ENCODE measurements at places on chromosomes 13 and 19.

DNA sequence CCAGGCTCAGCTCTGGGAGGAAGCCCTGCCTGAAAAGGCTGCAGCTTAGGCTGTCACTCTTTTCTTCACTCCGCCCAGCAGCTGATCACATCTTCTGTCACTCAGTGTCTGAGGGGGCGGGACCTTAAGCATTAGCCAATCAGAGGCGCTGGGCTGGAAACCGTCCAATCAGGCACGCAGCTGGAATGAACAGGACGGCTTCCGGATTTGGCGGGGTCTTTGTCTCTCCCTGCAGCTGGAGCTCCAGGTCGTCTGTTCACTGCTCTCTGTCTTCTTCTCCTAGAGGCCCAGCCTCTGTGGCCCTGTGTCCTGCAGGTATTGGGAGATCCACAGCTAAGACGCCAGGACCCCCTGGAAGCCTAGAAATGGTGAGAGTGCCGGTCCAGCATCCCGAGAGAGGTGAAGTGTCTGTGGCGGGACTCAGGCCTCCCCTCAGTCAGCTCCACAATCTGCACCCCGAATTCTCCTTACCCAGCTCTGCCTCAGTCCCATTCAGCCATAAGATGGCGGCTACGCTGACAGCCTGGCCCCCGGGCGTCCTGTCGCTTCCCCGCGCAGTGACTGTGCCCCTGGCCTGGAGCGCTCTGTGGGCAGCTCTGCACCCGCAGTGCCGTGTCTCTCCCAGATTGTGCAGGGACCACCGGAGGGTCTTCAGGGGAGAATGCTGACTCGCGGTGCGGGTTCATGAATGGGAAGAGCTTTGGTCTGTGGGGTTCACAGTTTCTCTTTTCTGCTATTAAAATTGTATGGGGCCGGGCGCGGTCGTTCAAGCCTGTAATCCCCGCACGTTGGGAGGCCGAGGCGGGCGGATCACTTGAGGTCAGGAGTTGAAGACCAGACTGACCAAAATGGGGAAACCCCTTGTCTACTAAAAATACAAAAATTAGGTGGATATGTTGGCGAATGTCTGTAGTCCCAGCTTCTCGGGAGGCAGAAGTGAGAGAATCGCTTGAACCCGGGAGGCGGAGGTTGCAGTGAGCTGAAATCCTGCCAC is at the start of gene ZNF66:
ZNF66 (plus strand) TSS at position 222 of the 994 bp plus-strand sequence; CDS start at position 366, 144 bp downstream.
- peak; percentile 97 for DNase-seq

DNA sequence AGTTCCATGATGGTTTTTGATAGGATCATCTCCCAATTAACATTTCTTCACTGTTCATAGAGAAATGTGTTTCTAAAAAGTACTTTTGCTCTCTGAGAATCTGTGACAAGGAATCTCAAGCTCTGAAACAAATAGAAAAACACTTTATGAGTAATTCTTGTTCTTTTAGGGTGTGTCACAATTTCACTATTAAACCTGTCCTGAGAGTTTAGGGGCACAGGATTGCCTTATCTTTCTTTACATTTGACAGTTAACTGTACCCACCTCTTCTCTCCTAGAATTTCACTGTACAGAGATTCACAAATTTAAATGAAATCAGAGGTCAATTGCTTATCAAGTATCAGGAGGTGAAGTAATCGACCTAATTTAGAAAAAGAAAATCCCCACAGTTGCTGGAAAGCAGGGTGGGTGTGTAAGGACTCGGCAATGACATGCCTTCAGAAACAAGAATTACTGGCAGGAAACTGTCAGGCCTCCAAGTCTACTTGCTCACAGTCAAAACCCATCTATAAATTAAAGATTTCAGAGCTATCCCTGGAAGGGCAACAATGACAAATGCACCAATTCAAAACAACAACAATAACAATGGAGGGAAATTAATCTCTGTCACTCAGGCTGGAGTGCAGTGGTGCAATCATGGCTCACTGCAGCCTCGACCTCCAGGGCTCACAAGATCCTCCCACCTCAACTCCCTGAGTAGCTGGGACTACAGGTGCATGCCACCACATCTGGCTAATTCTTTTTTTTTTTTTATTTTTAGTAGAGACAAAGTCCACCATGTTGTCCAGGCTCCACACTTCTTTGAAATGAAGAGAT is 250.2 kb downstream of the ABCC4 start:
- no peak for DNase-seq

- peak; percentile 13 for DNase-seq
Measured at GRCh38 chr13:112690283-112690929, 568 bp downstream of the ATP11A start.

DNA sequence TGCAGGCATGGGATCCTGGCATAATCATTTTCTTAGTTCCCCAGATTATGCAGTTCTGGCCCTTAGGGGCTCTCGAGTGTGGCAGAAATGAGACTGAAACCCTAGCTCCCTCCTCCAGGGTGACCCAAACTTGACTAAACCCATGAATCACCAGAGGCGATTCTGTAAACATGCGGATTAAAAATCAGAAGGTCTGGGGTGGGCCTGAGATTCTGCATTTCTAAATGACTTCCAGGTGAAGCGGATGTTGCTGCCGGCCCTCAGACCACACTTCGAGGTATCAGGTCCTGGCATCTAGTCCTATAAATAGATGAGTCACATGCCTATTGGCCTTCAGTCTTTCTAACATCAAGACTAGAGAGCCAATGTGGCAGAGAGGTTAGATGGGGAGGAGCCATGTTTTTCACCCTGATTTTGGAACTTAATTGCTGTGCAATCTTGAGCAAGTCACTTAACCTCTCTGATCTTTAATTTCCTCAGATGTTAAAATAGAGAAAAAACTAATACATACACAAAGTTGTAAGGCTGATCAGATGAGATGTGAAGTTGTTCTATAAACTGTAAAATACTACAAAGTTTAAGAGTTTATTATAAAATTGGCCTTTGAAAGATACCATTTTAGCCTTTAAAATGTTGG is 431.2 kb downstream of the FOXO1 start:
- DNase-seq = no peak

DNA sequence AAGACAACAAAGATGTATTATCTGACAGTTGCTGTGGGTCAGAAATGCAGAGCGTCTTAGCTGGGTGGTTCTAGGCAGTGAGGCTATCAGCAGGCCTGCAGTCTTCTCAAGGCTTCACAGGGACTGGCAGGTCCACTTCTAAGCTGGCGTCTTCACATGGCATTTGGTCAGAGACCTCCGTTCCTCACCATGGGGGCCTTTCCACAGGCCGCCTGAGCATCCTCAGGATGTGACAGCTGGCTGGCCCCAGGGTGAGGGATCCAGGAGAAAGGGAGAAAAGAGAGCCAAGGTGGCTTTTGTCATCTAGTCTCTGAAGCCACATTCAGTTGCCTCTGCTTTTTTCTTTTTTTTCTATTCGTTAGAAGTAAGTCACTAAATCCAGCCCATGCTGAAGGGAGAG is 50.3 kb downstream of the FGF14 start:
- DNase-seq = no peak

- DNase-seq = no peak
Measured at GRCh38 chr19:45599286-45599685, 2.7 kb downstream of the GPR4 start.

DNA sequence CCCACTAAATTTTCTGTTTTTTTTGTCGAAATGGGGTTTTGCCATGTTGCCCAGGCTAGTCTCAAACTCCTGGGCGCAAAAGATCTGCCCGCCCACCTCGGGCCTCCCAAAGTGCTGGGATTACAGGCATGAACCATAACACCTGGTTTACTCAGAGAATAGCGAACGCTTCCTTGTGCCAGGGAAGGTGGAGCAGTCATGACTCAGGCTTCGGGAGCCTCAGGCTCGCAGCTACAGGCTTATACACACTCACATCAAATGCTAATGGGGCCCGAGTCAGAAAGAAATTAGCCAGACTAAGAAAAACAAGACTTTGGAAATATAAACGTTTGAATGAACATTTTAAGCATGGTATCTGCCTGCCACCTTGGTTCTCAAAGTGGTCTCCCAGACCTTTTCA is 11.0 kb upstream of the TPT1 start:
- no peak for DNase-seq

GRCh38 chr19:54114340-54115108 is 933 bp downstream of the TFPT start:
- DNase-seq = peak; percentile 47

- peak; percentile 21 for DNase-seq
Measured at GRCh38 chr19:5001615-5002014, 32.7 kb downstream of the KDM4B start.

Measured in CD4-positive, alpha-beta T cell treated with Interleukin-15 for 4 hours (primary cell).